Progenitor cell of endocrine pancreas (in vitro differentiated cells): ENCODE measurements at places on chromosomes 11 and 22. TPM values are rescaled to one million over a fixed set of nuclear protein-coding genes. Genes with fewer than 3 reads are reported as not detected.
A peak's percentile ranks its signal among the peaks of the same experiment; 100 is the strongest.

The TMEM191B gene
- total RNA-seq = 2.2 and 3.3 TPM in 2 replicates

The VSIG2 gene
- total RNA-seq = 1.8 and 2.6 TPM in 2 replicates

The WNT11 gene
- 1.5 and 1.7 TPM in 2 replicates for total RNA-seq

The OR4X1 gene
- total RNA-seq = not detected in 2 replicates

The POU2AF3 gene
- 3.4 and 4.2 TPM in 2 replicates for total RNA-seq

The BIK gene
- 1.7 and 1.9 TPM in 2 replicates for total RNA-seq

- no peaks in the 10 kb centered on the region for H3K4me1 ChIP-seq
- DNase-seq = no peak
- no peak overlapping the region for H3K4me3 ChIP-seq
Measured at GRCh38 chr11:72703267-72704008, 29.2 kb upstream of the PDE2A start.

DNA sequence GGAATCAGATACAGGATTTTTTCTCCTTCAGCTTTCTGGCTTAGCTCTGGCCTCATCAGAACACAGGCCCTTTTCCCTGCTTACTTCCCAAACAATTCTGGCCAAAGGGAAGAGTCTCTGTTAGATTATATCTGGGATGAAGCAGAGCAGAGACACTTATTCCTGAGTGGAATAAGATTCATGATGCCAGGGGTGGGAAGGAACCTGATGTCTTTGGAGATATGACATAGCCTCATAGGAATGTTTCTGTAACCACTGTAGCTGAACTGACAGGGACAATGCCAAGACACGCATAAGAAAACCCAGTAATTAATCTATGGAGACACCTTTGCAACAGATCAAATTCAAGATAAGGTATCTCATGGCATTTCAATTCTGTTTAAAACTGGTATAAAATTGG is 177.1 kb upstream of the RAG2 start:
- H3K27me3 ChIP-seq = no peaks in the 10 kb centered on the region
- DNase-seq = no peak
- H3K4me1 ChIP-seq = no peaks in the 10 kb centered on the region

GRCh38 chr11:70845591-70846041 is 406.8 kb downstream of the SHANK2 start:
- H3K27me3 ChIP-seq = no peaks in the 10 kb centered on the region
- H3K36me3 ChIP-seq = no peaks in the 10 kb centered on the region
- no peaks in the 10 kb centered on the region for H3K4me1 ChIP-seq
- no peak overlapping the region for H3K4me3 ChIP-seq

DNA sequence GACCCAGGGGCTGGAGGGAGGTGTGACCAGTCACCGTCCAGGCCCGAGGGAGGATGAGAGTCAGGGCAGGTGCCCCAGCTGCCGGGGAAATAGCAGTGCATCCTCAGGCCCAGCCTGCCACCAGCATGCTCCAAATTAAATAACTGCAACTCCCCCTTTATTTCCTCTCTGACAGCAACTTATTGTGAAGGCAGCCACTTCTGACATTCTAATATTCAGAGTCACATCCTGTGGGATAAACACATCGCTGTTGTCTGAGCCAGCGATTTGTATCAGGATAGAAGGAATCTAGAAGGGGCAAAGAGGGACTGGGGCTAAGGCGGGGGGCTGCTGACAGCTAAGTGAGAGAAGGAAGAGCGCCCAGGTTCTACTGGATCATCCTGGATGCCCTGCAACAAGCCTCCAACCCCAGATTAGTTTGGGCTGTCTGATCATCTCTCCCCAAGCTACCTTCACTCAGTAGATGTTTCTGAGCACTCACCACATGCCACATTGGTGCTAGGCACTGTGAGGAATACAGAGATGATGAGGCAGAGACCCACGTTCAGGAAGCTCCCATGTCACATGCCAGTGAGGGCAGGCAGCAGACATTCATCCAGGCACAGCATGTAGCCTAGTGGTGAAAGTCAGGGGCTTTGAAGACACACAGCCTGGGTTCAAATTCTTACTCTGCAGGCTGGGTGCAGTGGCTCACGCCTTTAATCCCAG is 214.1 kb downstream of the BUD13 start:
- no peak overlapping the region for H3K4me3 ChIP-seq
- DNase-seq = no peak
- H3K27ac ChIP-seq = no peak overlapping the region
- peaks cover 50% of the 10 kb centered on the region for H3K27me3 ChIP-seq
- no peaks in the 10 kb centered on the region for H3K4me1 ChIP-seq
- H3K36me3 ChIP-seq = no peaks in the 10 kb centered on the region

DNA sequence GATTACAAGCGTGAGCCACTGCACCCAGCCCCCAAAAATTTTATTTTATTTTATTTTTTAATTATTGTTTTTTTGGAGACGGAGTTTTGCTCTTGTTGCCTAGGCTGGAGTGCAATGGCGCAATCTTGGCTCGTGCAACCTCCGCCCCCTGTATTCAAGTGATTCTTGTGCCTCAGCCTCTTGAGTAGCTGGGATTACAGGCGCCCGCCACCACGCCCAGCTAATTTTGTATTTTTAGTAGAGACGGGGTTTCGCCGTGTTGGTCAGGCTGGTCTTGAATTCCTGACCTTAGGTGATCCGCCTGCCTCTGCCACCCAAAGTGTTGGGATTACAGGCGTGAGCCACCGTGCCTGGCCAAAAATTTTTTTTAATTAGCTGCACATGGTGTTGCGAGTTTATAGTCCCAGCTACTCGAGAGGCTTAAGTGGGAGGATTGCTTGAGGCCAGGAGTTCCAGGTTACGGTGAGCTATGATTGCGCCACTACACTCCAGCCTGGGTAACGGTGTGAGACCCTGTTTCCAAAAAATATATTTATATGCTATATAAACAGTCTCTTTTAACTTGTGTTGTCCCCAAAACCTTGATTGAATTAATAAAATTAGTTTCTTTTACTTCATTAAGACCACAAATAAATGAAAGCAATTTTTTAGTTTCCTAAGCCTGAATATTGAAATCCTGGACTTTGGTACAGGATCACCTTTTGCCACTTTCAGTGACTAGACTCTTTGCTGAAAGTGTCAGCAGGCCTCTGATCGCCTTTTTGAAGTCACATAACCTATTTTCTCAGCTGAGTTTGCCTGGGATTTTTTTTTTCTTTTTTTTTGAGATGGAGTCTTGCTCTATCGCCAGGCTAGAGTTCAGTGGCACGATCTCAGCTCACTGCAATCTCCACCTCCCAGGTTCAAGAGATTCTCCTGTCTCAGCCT is 16.2 kb downstream of the ATG13 start:
- H3K27ac ChIP-seq = no peak overlapping the region
- no peaks in the 10 kb centered on the region for H3K27me3 ChIP-seq
- H3K4me1 ChIP-seq = no peaks in the 10 kb centered on the region
- no peak overlapping the region for H3K4me3 ChIP-seq
- H3K36me3 ChIP-seq = peaks cover 14% of the 10 kb centered on the region

GRCh38 chr22:39859903-39860588 is 33.5 kb downstream of the ENTHD1 start:
- peaks cover 16% of the 10 kb centered on the region for H3K27me3 ChIP-seq
- H3K4me3 ChIP-seq = no peak overlapping the region
- H3K36me3 ChIP-seq = no peaks in the 10 kb centered on the region
- H3K27ac ChIP-seq = no peak overlapping the region

- H3K27me3 ChIP-seq = no peaks in the 10 kb centered on the region
- no peak for DNase-seq
- H3K36me3 ChIP-seq = peaks cover 4% of the 10 kb centered on the region
- H3K27ac ChIP-seq = peak overlapping the region; percentile 41
Measured at GRCh38 chr11:16962146-16962545, 52.1 kb downstream of the PLEKHA7 start.

DNA sequence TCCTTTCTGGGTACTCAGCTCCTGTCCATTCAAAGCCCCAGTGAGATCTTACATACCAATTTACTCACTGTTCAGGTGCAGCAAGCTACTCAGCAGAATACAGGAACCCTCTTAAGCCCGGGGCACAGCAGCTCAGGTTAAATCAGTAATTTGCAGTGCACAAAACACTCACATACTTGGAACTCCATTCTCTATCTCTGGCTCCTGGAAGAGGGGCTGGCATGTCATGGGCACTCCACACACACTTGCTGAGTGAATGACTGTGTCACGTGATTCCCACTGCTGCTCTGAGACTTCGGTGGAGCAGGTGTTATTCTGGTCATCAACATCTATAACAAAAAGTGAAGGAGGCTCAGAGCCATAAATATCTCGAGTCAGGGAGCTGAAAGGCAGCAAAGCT is 157.3 kb upstream of the BDNF start:
- H3K4me3 ChIP-seq = no peak overlapping the region
- no peaks in the 10 kb centered on the region for H3K4me1 ChIP-seq
- DNase-seq = no peak
- H3K36me3 ChIP-seq = no peaks in the 10 kb centered on the region
- H3K27ac ChIP-seq = no peak overlapping the region

DNA sequence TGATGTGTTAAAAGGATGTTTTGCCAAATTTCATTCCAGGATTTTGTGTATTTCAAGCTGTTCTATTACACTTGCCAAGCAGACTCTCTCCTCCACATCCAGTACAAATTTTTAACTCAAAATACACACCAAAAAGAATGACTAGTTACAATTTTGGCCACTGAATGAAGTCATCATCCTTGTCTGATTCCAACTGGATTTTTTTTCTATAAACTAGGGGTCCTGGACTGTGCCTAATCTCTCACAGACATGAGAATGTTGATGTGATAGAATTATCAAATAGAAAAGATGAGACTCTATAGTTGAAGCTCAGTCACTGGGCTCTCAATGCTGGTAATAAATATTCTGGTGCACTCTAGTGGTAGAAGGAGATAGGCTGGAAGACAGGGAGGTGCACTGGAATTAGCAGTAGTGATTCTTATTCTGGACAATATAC is 85.8 kb downstream of the FANCF start:
- H3K36me3 ChIP-seq = no peaks in the 10 kb centered on the region
- H3K4me3 ChIP-seq = no peak overlapping the region
- no peak overlapping the region for H3K27ac ChIP-seq
- H3K4me1 ChIP-seq = no peaks in the 10 kb centered on the region
- no peak for DNase-seq
